ENCODE measurements at places on chromosomes 2 and 18.

DNA sequence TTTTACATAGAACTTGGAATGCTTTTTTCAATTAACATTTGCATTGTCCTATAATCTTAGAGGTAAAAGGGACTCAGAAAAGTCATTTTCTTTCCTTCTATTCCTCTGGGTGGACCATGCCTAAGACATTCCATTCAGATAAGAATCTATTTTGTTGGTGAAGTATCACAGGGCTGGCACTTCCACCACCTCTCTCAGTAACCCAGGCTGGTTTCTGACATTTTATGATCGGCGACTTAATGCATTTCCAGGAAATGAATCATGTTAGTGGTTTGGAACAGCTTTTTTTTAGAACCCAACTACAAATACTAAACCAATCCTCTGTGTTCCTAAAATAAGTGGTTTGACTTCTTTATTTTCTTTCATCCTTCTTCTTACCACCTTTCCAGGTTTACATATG lies 27.0 kb downstream of the GAD1 start:
- DNase-seq: peak; percentile 79

DNA sequence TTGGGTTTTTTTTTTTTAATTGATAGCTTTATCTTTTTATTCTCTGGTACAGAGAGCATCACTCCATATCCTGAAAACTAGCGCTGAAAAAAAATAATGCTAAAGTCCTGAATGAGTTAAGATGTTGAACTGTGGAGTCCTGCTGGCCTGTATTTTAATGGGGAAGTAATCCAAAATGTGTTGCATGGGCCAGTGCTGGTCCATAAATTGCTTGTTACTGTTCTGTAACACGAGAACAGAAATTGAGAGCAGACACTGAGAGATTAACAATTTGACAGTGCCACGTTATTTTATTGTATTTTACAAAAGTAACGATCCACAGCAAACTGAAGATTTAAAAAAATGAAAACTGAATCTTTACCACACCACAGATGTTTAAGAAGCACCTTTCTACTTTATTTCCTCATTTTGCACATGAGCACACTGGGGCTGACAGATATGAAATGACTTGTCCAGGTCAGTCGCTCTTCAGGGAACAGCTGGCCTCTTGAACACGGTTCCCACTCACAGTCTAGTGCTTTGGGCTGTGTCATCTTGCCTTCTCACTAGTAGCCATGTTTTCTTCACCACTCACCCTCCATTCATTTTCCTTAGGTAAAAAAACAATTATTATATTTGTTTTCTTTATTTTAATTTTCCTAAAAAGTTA lies 35.3 kb downstream of the ZCCHC2 start:
- DNase-seq: no peak

DNA sequence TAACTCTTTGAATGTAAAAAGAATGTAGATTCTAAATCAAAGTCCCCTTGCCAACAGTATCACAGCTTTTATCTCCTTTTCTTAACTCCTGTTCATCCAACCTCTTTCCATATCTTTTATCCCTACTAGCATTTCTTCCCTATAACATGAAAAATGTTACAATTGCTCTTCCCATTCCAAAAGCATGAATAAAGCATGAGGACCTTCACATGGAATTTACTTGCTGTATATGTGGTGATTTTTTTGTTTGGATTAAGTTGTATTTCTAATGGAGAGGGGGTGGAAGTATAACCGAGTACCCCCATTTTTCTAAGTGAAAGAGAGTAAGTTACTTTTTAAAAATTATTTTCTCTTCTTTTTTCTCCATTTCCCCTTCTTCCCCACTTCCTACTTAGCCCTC lies 94.9 kb upstream of the RBBP8 start:
- peak; percentile 25 for DNase-seq

DNA sequence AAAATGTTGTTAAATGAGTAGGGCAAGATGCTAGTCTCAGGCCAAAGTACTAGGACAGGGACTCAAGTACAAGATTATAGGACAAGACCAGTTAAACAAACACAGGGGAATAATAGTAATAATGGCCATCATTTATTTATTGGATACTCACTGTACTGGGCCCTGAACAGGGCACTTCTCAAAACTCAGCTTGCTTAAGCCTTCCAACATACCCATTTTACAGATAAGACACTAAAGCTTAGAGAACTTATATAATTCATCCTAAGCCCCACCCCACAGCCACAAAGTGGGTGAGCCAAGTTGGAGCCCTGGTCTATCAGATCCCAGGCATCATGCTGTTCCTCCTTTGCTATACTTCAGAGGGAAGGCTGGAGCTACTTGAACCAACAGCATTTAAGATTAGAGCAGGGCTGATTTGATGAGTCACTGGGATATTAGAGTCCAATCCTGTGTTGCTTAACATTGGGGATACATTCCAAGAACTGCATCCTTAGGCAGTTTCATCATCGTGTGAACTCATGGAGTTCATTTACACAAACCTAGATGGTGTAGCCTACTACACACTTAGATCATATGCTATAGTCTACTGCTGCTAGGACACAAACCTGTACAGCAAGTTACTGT lies 153.6 kb downstream of the MTCL1 start:
- peak; percentile 97 for DNase-seq

DNA sequence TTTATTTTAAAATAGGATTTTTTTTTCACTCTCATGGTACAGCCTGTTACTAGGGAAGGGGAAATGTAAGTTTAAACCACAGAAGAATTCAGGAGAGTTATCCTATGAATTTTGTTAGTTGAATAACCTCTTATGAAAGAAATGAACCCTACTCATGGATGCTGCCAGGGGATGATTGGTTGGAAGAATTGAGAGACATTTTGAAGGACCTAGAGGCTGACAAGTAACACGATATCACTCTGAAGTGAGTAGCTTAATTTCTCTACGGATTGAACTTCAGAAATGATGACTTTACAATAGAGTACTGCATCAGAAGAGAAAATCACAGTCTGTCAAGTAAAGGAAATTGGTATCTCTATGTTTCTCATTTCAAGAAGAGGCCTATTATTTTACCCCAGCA lies 1346.2 kb downstream of the SUCLG1 start:
- peak; percentile 52 for DNase-seq

- peak; percentile 7 for DNase-seq
Observed at GRCh38 chr2:162917626-162918025, 79.1 kb upstream of the KCNH7 start.

DNA sequence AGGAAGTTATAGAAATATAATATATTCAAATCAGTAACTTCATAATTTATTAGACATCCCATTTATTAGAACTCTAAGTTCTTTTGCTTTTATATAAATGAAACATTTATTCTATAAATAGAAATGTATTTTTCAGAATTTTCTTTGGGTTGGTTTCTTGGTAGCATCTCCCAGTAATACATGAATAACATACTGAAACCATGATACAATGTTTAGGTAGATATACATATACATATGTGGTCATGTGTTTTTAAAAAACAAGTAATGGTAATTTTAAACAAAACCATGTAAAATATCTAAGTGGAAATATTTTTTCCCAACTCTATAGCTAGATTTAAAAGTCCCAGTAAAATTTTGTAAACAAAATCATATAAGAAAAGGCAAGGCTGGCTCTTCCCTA lies 36.9 kb downstream of the WIPF1 start:
- DNase-seq: no peak

DNA sequence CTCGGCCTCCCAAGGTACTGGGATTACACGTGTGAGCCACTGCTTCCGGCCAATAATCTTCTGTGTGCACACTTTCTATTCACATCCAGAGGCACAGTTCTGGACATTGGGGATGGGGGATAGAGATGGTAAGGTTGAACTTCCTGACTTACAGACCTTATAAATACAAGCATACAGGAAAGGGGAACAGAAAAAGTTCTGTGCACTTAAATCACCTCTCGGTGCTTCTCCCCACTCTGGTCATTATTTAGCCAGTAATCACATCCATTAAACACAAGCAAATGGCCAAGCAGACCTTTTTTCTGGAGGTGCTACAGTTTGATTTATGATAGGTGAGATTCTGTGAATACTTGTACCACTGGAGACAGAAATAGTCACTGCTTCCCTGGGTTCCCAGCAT lies 110.6 kb downstream of the CRIM1 start:
- no peak for DNase-seq

GRCh38 chr2:150379166-150379565 lies 108.3 kb downstream of the RND3 start:
- no peak for DNase-seq

GRCh38 chr2:9991829-9992273 lies 40.4 kb downstream of the GRHL1 start:
- DNase-seq: no peak

- no peak for DNase-seq
Observed at GRCh38 chr18:59865241-59865986, 34.4 kb upstream of the PMAIP1 start.

DNA sequence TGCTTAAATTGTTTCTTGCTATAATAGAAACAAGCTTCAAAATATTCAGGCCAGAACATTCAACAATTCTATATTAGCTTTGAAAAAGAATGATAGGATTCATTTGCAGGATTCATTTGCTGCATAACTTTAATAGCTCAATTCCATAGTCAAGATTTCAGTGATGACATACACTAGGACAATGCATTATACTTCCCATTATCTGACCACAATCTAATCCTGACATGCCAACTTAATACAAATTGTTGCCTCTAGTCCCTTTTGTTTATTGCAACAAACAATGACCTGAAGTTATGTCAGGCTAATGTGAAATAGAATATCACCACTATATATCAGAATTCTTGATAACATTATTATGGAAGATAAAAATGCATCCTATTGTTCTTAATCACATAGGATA lies 169.4 kb downstream of the DNAH7 start:
- DNase-seq: peak; percentile 52

DNA sequence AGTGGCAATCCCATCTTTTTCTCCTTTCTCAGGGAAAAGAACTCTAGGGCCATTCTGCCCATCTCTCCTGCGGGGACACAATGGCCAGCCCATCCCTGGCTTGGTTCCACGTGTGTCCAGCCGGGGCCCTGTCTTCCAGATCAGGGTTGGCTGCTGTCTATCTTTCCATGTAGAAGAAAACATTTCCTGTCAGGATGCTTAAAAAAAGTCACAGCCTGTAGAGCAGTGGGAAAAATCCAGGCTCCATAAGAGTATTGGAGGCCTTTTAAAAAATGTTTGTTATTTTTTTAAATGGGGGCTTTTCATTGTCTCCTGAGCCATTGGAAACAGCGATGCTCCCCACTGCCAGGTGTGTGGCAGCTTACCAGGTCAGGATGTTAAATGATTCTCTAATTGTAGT lies 105.6 kb downstream of the TGFA start:
- no peak for DNase-seq

- DNase-seq: peak; percentile 72
Observed at GRCh38 chr2:220811952-220812570, 760.0 kb downstream of the EPHA4 start.

GRCh38 chr2:160426604-160427003 lies 67.0 kb downstream of the RBMS1 start:
- DNase-seq: no peak

- DNase-seq: no peak
Observed at GRCh38 chr2:207279520-207279919, 113.8 kb upstream of the KLF7 start.

- no peak for DNase-seq
Observed at GRCh38 chr2:239894276-239894675, 130.9 kb downstream of the NDUFA10 start.

DNA sequence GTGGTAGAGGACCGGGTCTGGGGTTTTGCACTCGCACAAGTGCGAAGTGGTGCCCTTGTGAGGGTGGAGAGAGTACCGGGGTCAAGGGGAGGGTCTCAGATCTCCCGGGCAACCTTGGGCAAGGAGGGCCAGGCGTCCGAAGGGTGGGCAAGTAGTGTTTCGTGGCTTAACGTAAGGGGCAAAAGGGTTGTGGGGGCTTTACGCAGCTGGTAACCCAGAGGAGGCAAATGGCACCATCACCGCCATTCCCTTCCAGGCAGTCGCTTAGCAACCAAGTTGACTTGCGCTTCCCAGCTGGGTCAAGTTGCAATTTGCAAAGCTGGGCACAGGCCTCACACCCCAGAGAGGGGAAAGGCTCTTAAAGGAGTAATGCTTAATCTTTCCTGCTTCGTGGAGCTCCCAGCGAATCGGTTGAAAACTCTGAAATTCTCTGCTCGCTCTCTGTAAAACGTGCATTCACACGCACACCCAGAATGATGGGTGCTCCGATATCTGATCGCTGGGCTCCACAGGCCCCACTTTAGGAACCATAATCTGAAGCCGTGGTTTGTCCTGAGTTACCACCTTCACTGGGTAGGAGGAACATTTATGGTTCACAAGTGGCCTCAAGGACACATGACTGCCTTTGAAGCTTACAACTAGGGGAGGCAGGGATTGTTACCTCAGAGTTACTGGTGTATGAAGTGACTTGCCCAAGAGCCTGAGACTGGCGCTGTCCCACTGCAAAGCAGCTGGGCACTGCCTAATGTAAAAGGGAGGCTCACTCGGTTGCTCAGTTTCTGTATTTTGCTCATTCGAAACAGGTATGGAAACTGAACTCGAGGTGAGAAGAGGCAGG lies 127.9 kb downstream of the UXS1 start:
- DNase-seq: no peak

DNA sequence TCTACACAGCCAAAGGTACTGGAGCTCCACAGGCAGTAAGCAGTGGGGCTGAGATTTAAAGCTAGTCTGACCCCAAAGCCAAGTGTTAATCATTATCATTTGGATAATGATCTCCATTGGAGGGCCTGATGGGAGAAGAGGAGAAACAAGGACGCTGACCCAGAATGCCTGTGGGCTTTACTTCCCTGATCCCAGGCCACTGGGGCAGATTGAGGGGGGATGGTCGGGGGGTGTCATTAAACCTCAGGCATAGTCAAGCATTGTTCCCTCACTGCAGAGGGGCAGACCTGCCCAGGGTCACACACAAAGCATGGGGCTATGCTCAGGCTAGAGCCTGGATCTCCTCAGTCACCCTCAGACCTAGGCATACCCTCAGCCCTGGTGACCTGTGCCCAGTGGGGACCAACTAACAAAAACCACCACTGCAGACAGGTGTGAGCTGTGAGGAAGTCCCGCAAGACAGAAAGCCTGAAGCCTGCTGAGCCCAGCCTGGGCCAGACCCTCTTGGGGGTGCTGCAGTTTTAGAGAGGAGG lies 53.4 kb downstream of the SDC1 start:
- no peak for DNase-seq

DNA sequence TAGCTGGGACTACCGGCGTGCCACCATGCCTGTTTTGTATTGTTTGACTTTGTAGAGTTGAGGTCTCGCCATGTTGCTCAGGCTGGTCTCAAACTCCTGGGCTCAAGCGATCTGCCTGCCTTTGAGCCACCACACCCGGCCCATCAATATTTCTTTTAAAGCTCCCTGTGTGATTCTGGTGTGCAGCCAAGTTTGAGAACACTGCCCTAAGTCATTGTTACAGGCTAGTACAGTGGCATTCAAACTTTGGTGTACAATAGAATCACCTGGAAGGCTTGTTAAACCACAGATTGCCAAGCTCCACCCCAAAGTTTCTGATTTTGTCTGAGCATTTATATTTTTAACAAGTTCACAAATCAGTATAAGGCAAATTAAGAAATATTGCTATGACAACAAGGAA lies 99.9 kb downstream of the RBBP8 start:
- DNase-seq: no peak

DNA sequence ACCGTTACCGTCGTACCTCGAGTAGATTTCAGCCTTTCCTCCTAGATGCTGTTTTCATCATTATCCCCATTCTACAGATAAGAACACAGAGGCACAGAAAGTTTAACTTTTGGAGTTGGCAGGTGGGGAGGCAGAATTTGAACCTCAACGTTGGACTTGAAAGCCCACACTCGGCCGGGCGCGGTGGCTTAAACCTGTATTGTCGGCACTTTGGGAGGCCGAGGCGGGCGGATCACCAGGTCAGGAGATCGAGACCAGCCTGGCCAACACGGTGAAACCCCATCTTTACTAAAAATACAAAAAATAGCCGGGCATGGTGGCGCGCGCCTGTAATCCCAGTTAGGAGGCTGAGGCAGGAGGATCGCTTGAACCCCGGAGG lies 11.5 kb downstream of the CATIP start:
- DNase-seq: no peak

GRCh38 chr2:239163688-239164334 lies 237.0 kb downstream of the HDAC4 start:
- no peak for DNase-seq

Data from fibroblast of skin of right biceps (primary cell).